Cortex of kidney (tissue), 1 donor: ENCODE measurements at places on chromosomes 2 and 18.

DNA sequence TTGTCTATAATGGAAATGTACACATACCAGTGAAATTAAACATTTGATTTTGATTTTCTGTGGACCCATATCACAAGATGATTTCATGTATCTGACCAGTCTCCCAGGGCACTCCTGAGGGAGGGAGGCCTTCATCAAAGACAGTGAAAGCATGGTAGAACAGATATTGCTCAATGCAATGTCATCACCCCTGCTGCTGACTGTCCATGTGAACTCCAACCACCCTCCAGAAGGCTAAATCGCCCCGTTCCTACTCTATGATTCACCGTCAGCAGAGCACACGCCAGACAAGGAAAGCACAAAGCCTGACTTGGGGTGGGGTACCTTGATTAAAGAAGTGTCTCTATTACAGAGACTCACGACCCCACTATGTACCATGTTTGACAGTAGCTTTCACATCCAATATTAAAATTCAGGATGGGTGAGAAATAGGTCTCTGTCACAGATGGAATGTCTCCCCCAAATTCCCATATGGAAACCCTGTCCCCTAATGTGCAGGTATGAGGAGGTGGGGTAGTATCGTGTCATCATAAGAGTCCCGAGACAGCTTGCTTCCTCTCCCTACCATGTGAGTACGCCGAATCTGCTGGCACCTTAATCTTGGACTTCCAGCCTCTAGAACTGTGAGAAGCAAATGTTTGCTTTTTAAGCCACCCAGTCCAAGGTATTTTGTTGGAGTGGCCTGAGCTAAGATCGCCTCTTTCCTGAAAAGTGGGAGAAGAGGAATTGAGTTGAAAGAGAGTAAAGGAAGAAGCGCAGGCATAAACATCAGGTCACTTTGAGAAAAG lies 42.4 kb downstream of the CYB5A start:
- no peak for DNase-seq

- DNase-seq = no peak
Observed at GRCh38 chr2:181789827-181790448, 101.6 kb upstream of the ITPRID2 start.

DNA sequence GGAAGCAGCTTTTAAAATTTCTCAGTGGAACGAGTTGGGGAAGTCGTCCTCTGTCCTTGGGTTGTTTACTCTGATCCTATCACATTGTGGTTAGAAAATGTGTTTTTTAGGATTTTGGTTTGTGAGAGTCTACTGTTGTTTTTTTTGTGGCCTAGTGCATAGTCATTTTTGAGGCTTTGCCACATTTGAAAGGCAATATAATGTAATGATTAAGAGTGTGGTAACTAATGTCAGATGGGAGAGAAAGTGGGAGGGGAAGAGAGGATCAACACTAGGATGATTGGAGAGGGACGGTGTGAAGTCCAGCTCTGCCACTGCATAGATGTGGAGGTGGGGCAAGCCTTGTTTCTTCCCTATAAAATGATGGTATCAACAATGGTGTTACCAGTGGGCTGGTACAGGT lies 8.5 kb downstream of the SP140L start:
- no peak for DNase-seq

DNA sequence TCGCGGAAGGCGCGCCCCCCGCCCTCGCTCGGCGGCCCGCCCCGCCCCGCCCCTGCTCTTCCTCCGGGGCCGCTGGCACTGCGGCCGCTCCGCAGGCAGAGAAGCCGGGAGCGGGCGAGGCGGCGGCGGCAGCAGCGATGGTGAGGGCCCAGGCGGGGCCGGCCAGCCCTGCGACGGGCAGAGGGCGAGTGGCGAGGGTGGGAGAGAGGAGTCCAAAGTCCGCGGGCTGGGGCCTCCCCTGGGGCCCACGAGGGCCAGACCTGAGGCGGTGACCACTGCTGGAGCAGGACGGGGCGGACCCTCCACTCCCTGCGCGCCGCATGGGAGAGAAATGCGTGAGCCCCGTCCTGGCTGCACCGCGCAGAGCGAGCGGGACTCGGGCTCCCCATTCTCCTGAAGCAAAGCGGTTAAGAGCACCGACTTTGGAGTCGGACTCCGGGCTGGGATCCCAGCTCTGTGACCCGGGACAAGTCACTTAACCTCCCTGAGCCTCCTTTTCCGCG lies at the start of gene VAMP5:
VAMP5 (plus strand) TSS at position 78 of the 503 bp plus-strand sequence; CDS start at position 138, 60 bp downstream.
- no peak for DNase-seq

GRCh38 chr2:43219383-43220228 lies 6.8 kb downstream of the ZFP36L2 start:
- DNase-seq = peak; percentile 20

DNA sequence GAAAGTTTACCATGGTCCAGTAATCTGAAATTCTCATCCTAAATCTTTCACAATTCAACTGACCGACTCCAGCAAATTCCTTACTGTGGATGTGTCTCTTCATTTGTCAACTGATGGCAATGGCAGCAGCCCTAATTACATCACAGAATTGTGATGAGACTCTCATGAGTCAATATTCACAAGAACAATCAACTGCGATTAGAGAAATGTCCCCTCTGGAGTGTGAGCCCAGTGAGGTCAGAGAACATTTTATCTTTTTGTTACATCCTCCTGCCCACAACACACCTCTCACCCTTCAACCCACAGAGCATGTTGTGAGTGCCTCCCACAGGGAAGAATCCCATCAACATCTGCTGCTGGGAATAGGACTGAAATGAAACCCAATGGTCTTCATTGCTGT lies 73.6 kb downstream of the CD226 start:
- DNase-seq = no peak

DNA sequence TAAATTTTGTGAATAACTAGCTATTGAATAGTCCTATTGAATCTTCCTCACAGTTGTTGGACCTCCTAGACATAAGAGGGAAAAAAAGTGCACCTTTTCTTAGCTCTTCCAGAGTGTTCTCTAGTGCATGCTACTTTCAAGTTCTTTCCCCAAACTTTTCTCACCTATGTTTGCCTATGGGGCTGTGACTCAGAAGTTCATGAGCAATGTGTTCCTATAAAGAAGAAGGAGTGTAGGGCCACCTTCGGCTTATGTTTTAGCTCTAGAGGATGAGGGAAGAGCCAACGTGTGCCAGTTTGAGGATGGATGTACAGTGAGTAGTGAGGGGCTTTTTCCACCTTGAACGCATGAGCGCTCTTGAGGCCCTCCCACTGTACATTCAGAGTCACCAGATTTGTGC lies 27.0 kb upstream of the HNMT start:
- no peak for DNase-seq

GRCh38 chr2:128781585-128782385 lies 463.1 kb upstream of the HS6ST1 start:
- DNase-seq = no peak

- no peak for DNase-seq
Observed at GRCh38 chr2:217085543-217085942, 225.7 kb upstream of the TNP1 start.

DNA sequence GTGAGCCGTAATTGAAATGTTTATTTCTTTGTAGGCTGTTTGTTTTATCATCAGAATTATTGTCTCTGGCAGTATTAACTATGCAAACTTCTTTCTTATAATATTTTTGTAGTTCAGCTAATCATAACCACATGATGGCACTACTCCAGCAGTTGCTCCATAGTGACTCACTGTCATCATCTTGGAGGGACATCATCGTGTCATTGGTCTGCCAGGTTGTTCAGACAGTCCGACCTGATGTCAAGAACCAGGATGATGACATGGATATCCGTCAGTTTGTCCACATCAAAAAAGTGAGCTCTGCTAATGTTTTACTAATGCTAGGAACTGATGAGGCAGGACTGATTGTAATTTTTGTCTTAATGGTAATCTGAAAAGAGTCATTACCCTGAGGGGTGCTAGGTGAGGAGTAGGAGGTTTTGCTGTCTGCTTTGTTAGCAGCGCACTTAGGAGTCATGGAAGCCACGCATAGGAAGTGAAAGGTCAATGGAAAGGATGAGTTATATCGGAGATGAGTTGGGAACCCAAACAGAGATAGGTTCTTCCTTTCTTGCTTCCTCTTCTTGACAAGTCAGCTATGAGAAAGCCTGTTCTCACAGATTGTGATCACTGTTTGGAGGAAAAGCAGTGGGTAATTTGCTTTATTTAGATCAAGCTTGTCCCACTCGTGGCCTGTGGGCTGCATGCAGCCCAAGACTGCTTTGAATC lies 49.2 kb downstream of the PIKFYVE start:
- DNase-seq = no peak

DNA sequence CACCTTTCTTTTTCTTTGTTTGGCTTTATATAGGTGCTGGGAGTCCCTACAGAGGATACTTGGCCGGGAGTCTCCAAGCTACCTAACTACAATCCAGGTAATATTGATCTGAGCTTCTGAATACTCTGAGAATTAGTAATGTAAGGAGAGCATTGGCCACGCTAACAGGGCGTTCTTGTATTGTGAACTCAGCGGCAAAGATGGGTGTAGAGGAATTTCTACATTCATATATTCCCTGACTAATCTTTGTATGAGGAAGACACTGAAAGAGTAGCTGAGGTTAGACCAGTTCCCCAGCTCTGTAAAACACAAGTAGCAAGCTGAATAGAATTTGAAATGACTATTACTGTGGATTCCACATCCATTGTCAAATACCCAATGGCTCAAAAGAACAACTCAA lies 48.5 kb downstream of the CDK15 start:
- DNase-seq = no peak

GRCh38 chr18:23243178-23243577 lies 107.9 kb downstream of the CABLES1 start:
- no peak for DNase-seq

DNA sequence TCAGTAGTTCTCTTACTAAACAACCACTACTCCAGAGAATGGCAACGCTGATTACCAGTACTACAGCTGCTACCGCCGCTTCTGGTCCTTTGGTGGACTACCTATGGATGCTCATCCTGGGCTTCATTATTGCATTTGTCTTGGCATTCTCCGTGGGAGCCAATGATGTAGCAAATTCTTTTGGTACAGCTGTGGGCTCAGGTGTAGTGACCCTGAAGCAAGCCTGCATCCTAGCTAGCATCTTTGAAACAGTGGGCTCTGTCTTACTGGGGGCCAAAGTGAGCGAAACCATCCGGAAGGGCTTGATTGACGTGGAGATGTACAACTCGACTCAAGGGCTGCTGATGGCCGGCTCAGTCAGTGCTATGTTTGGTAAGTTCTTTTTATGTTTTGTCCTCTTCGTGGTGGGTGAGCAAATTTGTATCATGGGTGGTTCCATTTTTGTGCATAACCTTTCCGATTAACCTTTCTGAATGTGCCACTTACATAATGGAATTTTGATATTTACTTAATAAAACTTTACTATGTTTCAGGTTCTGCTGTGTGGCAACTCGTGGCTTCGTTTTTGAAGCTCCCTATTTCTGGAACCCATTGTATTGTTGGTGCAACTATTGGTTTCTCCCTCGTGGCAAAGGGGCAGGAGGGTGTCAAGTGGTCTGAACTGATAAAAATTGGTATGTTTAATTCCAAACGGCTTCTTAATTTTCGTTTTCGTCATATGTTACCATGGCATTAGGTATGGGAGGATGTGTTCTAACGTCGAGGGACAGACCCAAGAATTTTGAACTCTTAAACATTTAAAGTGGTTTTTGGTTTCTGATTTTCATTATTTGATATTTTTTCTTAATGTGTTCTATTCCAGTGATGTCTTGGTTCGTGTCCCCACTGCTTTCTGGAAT lies 1.3 kb downstream of the SLC20A1 start:
- DNase-seq = no peak

- no peak for DNase-seq
Observed at GRCh38 chr2:239534581-239535412, 134.0 kb upstream of the HDAC4 start.

DNA sequence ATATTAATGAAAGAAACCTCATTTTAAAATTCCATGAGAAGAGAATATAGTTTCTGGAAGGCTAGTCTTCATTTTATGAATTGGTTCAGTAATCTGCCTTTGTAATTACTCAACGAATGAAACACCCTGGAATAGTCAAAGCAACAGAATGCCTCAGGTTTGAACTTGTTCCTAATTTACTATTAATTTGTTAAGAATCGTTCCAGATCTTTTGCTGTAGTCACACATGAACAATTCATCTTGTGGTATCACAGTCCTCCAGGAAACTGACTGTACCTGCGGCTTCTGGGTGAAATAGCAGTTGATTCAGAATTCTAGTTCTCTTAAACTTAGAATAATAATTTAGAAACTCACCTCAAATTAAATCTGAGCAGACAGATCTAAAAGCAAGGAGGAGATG lies 282.7 kb upstream of the MAP2 start:
- DNase-seq = no peak

DNA sequence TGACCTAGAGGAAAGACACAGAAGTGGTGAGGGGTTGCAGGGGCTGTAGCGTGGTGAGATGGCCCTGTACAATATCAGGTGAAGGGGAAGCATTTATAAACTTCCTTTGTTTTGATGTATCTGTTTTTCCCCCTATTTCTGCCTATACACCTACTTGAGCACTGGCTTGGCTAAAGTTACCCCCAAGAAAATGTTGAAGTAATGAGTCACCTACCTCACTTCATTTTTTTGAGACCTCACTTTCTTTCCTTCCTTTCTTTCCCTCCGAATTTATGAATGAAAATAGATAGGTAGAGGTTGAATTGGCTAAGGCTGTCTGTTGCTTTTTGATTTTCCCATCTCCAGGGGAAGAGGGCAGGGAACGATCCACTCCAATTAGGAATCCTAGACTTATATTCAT lies 231.1 kb upstream of the EPAS1 start:
- DNase-seq = no peak

DNA sequence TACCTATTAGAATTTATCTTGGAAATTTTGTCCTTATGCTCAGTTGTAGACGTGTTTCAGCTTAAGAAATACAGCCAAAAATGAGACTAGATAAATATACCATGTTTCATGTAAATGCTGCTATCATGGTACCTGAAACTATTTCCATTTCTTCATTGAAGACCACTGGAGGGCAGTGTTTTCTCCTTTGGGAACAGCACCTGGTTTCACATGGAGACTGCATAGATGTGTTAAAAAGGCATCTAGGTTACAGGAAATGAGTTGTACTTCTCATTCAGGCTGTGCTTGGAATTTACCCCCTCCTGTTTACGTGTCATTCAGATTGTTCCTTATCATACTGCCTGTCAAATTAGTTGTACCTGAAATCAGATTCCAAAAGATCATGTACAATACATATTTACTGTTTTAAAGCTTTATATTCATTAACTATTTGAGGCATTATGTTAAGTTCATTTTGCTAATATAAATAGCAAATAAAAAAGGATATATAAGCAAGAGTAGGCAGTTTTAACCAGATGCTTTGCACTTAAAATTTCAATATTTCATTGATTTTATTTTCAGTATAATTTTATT lies 57.3 kb upstream of the PSMD14 start:
- DNase-seq = no peak
